ENCODE measurements at places on chromosomes 2 and 18.

GRCh38 chr2:240202586-240202985 lies 62.1 kb upstream of the OTOS start:
- no peak for DNase-seq

DNA sequence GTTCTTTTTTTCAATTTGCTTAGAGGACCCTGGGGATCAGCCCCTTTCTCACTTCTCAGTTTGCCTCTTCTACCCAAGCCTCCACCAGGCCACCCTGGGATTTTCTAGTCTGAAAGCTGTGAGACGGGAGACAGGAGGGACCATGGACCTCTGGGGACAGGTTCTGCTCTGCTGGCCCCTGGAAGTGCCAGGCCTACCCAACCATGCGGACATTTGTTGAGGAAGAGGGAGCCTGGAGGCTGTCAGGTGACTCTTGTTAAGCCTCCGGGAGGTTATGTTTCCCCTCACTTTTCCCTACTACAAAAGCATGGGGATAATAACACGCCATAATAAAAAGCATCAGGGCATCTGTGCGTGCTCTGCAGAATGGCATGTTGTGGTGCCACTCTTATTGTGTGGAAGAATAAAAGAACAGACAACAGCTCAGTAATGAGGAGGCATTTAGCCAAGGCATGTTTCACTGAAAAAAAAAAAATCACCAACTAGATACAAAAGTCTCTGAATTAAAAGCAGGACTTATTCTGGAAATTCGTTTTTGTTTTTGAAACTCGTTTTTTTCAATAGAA lies 48.3 kb upstream of the PLA2R1 start:
- DNase-seq, result no peak

- DNase-seq, result no peak
Observed at GRCh38 chr18:55300421-55300935, 287.5 kb downstream of the TCF4 start.

GRCh38 chr2:99338029-99338585 lies 918 bp downstream of the EIF5B start:
- DNase-seq, result peak; percentile 12

DNA sequence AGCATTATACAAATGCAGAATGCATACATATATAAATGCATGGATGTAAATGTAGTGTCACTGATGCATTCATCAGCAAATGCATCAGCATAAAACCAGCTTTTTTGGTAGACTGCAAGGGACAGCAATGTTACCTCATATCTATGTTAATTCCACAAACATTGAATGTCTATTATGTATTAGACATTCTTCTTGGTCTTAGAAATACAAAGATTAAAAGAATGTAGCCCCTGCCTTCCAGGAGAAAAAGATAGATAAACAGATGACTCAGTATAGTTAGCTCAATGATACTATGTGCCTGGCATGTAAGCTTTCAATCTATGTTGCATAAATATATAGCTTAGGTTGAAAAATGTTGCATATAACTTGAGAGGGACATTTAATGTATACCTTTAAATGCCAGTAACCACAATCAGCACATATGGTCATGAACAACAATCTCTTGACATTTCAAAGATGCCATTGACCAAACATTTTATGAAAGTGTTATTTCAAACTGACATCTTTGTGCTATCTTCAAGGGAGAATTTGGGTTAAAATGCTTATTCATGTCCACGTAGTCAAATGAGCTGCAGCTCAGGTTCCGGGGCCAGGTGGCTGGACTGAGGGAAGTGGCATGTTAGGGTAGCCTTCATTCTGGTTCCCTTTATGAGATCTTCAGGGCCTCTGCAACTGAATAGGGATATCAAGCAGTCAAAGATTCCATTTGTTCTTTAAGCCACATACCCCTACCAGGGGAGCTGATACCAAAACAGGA lies 45.2 kb upstream of the GCG start:
- DNase-seq, result no peak

DNA sequence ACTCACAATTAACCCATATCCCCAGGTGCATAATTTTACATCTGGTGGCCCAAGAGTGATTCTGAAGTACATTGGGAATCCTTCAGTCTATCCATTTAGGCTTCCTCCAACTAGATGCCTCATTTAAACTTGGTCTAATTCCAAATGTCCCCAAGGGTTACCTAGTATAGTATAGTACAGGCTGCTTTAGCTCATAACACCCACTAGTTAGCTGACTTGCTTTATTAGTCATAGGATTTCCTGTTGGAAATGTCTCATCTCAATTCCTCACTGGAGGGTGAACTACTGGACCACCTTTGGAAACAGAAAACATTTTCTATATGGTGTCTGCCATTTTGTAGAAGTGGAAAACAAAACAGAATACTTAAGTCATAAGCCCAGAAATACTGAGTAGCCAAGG lies 202.5 kb upstream of the SESTD1 start:
- DNase-seq, result no peak

DNA sequence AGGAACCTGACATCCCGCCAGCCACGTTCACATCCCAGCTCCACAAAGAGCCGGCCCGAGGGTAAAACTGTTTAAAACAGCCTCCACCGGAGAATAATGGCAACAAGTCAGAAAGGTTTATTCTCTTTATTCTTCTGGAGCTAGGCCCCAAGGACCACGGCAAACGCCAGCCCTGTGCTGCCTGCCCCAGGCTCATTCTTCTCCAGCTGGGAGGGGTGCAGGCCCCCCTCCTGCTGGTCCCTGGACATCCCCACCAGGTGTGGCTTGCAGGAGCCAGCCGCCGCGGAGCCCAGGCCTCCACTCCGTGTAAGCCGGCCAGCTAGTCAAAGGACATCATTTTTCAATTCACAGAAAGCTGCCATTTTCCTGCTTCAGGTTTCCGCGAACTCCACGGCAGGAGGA lies 65.8 kb upstream of the SALL3 start:
- DNase-seq, result no peak

DNA sequence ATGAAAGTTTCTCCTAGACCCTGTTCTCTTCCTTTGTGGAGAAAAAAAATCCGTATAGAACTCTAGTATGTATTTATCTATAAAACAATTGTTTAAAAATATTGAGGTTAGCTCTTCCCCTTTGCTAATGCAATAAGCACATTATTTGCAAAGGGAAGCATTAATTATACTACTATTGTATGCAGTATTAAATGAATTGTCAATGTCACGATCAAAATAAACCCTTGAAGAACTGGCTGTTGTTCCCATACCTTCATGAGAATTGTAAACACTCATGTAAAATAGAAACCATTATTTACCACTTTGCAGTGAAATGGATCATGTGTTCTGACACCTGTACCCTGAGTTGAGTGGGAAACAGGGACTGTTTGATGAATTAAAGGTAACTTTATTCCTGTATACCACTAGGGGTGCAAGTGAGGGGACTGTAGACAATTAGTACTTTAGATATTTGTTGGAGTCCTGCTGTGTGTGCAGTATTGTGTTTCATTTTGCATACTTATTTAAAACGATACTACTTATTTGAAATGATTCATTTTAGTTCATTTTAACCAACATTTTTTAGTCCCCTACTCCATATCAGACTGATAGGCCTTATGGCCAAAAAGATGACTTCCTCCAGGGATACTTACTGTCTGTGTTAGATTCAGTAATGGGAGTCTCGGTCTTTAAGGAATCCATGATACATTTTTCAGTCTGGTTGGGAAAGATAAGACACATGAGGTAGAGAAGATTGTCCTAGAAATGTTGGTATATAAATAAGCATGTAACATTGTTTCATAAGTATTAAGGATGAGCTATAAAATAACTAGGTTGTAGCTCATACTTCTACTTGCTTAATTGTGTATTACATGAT lies 7.9 kb downstream of the PKP4 start:
- peak; percentile 40 for DNase-seq

DNA sequence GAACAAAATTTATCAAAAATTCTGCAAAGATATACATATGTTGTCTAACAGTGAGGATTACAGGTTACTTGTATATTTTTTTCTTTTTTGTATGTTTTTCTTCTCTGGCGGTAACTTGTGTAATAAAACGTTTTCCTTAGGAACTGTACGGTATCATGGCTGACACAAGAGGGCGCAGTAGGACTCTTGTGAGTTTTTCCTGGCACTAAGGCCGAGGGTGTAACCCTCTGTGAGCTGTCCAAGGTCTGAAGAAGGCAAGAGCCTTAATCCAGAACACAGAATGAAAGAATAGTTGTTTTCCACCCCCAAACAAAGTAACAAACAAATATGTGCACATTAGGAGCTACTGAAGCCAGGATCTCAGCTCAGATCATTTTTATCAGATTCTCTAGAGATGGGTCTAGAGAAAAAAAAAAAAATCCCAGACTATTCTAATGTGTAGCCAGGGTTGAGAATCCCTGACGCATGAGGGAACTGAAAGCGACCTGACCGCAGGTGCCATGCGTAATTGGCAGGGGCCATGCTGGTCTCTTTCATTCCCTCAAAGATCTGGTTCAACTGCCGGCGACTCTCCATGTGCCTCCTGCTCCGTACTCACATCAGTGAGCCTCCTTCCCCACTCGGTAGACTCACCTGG lies 27.0 kb downstream of the TMEM200C start:
- no peak for DNase-seq

GRCh38 chr2:46963941-46964673 lies 48.5 kb upstream of the MCFD2 start:
- no peak for DNase-seq

DNA sequence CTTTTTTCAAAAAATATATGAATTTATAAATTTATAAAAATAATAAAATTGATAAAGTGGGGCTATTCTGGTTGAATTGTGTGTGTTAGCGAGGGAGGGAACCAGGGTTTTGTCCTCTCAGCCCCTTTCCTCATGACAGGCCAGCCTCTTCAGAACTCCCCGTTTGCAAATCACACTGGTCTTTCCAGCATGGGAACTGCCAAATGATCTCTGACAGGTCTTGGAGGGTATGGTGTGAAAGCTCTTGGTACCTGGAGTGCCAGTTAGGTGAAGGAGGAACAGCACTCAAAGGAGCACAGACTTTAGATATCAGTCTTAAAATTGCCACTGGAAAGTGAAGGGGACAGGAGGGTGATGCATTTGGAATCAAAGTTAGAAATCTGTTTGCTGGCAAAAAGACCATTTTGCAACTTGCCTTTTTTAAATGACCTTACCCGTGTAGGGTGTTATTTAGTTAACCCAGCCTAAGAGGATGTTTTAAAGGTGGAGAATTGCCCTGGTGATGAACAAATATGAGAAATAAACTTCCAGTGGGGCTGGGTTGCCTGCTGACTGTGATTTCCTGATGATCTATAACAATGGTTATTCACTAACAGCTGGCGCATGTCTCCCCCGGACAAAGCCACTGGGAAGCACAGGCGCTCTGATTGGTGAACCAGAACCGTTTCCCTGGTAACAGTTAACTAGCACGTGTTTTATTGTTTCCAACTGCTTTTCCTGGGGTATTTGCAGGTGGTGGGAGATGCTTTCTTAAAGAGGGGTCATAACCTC lies 85.3 kb upstream of the EFEMP1 start:
- no peak for DNase-seq

- no peak for DNase-seq
Observed at GRCh38 chr2:18180031-18180610, 301.7 kb downstream of the KCNS3 start.

DNA sequence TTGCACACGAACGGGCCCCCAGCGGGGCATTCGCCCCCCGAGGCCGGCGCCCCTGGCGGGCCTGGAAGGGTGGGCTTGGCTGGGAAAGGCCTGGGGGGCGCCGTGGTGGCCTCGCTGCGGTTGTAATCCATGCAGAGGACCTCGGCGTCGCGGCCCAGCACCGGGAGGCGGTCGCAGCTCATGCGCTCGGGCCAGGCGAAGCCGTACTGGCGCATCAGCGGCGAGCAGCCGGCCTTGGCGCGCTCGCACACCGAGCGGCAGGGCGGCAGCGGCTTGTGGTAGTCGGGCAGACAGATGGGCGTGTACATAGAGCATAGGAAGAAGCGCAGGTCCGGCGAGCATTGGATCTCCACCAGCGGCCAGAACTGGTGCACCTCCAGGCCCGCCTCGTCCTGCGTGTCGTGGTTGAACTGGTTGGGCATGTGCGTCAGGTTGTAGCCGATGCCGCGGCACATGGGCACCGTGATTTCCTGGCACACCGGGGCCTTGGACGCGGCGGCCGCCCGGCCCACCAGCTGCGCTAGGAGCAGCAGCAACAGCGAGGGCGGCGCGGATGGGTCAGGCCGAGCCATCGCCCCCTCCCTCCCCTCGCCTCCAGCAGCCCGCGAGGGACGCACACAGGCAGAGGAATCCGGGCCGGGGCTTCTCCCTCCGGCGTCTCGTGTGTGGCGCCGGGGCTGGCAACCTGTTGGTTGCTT lies 1.4 kb downstream of the FZD5 start:
- no peak for DNase-seq

- DNase-seq, result no peak
Observed at GRCh38 chr2:85661139-85661858, 6.7 kb downstream of the SFTPB start.

GRCh38 chr2:119160361-119160990 lies 1.9 kb upstream of the C1QL2 start:
- no peak for DNase-seq

GRCh38 chr2:226715347-226715990 lies 84.2 kb downstream of the IRS1 start:
- no peak for DNase-seq

- peak; percentile 47 for DNase-seq
Observed at GRCh38 chr2:29010946-29011345, 29.8 kb downstream of the TOGARAM2 start.

DNA sequence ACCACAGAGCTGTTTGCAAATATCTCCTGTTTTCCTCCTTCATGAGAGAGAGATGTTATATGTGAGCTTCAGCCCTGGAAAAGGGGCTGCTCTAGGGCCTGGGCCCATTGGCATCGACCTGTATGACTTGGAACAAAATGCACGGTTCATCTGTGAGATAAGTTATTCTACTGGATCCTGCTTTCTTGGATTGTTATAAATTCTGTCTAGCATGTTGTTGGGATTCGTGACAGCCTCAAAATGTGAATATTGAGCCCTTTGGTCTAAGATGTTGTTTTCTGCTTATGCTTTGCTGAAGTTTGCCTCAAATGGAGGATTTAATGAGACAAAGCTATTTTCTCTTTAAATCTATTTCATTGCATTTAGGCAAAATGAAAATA lies 372.9 kb downstream of the EN1 start:
- no peak for DNase-seq

- DNase-seq, result no peak
Observed at GRCh38 chr18:69758458-69758857, 189.2 kb downstream of the CD226 start.

- no peak for DNase-seq
Observed at GRCh38 chr2:152846697-152847470, 128.5 kb downstream of the ARL6IP6 start.

DNA sequence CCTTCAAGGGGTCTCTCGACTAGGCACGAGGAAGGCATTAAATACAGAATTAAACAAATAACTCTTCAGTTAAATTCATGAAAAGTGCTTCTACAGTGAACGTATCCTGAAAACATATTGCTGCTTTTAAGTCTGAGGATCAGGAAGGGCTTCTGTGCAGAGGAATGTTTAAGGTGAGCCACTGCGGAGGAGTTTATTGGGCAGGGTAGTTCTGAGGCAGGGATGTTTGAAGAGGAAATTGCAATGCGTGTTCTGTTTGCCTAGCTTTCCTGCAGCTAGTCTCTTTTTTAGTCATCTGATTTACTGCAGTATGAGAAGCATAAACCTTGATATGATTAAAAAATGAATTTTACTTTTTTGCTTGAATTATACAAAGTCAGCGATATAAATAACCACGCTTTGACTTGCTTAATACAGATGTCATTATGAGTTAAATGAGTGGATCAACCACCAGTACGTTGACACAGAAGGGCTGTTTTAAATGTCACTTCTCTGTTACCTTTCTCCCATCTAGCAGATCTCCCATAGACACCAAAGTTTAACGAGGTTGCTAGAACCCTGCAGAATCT lies 98.7 kb downstream of the CTNNA2 start:
- no peak for DNase-seq

GRCh38 chr2:172451923-172452322 lies 24.5 kb downstream of the ITGA6 start:
- no peak for DNase-seq

- no peak for DNase-seq
Observed at GRCh38 chr2:224780106-224780505, 63.9 kb upstream of the CCDC195 start.
